ENCODE measurements at places on chromosomes 2 and 18.

GRCh38 chr2:231379266-231380215 is 16.0 kb upstream of the B3GNT7 start:
- no peak for DNase-seq

DNA sequence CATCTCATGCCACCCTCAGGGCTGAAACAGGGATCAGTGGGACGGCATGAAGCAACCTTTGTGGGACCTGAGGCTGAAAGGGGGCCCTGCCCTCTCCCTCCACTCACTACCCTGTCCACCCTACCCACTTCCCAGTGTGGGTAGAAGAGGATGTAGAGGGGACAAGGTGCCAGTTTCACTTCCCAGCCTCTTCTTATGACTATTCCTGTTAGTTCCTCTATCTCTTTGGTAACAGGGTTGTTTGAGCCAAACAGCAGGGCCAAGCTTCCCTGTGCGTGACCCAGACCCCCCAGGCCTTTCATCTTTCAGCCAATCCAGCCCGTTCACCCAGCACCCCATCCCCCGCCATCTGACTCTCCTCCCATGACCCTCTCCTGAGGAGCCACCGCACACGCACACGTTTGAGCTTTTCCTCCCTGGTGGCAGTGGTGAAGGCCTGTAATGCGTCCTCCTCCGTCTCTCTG is 82.3 kb downstream of the STPG4 start:
- no peak for DNase-seq

DNA sequence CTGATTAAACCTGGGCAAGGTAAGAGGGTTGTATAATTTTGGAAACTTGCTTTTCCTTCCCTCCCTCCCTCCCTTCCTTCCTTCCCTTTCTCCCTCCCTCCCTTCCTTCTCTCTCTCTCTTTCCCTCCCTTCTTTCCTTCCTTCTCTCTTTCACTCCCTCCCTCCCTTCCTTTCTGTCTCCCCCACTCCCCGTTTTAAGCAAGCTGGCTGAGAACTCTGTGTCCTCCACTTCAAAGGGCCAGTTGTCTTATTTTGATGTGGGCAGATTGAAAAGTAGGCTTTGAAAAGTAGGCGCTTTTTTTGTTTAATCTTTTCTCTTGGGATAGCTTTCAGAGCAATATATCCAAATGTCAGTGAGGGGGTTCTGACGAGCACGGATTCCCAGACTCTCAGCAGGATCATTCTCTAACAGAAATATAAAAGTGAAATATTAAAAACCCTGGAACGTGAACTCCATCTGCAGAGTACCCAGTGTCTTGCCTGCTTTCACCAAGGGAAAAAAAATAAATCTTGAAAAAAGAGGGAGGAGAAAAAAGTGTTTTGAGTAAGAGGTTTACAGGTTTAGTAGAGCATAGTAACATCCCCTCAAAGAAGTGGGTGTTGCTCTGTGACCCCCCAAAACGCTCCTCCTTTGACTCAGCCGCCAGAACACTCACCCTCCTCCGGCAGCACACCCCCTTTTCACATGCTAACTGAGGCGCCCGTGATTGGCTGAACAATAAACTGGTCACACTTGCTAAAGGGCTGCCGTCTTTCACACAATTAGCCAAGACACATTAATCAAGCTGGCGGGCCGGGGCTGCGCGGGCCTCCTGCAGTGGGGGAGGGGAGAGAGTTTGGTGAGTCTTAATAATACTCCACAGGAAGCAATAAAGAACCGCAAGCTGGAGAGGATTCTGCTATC is 52.2 kb downstream of the CDK15 start:
- DNase-seq, result peak; percentile 25

GRCh38 chr2:211875488-211875887 is 663.1 kb downstream of the ERBB4 start:
- DNase-seq, result no peak

- DNase-seq, result no peak
Measured at GRCh38 chr2:37843556-37843955, 81.5 kb upstream of the RMDN2 start.

- DNase-seq, result no peak
Measured at GRCh38 chr18:23487738-23488570, 15.4 kb upstream of the RMC1 start.

- DNase-seq, result no peak
Measured at GRCh38 chr18:25175558-25176517, 176.1 kb downstream of the ZNF521 start.

DNA sequence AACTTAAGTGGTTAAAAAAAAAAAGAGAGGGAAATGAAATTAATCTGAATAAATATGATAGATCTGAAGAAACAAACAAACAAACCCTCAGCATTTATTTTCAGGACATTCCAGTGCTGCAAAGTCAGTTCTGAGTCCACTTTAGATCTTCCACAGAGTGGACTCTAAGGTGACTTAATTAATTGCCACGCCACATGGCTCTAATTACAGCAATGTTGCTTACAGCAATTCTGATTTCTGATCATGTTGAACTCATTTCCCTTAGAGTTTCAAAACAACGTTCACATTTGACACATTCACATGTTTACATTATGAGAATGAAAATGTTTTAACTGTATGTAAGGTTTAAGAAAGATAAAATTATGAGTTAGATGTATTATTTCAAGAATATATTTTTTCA is 38.6 kb upstream of the RASGRP3 start:
- DNase-seq, result no peak

- DNase-seq, result no peak
Measured at GRCh38 chr18:32717126-32717525, 55.7 kb downstream of the KLHL14 start.

GRCh38 chr2:122652670-122653069 is 897.2 kb downstream of the TSN start:
- no peak for DNase-seq

DNA sequence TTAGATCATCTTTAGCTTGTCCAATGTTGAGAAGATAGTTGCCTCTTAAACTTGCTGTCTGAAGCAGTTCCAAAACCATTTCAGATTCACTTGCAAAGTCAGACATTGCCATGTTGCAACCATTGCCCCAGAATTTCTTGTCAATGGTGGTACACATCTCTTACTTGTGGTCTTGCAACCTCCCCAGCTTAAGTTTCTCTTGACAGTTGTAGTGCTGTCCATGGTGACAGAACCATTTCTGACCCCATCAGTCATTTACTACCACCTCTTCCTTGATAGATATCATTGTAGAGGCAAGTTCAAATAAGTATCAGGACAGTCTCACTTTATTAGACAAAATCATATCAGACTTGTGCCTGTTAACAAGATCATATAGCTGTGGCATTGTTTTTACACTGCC is 407.2 kb upstream of the HNRNPA3 start:
- no peak for DNase-seq

DNA sequence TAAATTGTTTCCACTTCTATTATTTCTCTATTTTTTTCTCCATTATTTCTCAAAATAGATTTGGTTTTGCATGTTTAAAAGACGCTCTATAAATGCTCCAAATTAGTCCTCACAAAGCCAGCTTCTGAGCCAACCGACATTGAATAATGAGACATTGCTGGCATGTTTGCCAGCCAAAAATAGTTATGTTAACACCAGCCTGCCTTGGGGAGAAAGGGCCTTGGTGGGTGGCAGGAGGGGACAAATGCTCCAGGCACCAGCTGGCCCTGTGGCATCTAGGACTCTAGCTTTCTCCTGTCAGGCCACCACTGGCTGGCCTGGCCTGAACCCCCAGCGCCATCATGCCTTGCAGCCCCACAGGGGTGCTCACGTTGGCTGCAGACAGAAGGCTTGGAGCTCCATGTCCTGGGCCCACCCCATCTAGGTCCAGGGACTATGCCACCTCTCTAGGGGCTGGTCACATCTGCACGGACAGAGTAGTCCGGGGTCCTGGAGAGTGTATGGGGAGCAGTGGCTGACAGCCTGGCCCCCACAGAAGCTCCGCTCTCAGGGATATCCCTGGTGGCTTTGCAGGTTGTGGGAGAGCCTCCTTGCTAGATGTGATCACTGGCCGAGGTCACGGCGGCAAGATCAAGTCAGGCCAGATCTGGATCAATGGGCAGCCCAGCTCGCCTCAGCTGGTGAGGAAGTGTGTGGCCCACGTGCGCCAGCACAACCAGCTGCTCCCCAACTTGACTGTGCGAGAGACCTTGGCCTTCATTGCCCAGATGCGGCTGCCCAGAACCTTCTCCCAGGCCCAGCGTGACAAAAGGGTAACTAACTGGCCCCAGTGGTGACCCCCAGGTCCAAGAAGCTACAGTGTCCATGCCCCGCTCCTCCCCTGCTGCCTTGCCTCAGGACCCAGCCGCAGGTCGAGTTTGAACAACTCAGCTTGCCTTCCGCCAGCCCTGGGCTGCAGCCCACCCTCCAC is 12.5 kb downstream of the ABCG8 start:
- DNase-seq, result no peak

DNA sequence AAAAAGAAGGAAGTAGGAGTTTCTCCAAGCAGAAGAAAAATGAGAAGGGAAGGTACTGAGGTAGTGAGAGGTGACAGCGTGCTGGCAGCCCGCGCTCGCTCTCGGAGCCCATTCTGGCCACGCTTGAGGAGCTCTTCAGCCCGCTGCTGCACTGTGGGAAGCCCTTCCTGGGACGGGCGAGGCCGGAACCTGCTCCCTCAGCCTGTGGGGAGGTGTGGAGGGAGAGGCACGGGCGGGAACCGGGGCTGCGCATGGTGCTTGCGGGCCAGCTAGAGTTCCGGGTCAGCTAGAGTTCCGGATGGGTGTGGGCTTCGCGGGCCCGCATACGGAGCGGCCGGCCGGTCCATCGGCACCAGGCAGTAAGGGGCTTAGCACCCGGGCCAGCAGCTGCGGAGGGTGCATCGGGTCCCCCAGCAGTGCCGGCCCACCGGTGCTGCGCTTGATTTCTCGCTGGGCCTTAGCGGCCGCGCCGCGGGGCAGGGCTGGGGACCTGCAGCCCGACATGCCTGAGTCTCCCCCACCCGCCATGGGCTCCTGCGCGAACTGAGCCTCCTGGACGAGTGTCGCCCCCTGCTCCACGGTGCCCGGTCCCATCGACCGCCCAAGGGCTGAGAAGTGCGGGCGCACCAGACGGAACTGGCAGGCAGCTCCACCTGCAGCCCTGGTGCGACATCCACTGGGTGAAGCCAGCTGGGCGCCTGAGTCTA is 11.1 kb upstream of the CYS1 start:
- no peak for DNase-seq

DNA sequence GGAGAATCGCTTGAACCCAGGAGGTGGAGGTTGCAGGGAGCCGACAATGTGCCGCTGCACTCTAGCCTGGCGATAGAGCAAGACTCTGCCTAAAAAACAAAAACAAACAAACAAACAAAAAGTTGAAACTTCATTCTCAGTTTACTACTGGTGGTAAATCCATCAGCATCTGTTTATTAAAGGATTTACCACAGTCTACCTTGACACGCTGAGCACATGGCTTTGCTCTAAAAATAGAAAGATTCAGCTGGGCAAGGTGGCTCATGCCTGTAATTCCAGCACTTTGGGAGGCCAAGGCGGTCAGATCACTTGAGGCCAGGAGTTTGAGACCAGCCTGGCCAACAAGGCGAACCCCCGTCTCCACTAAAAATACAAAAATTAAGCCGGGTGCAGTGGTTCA is 201.3 kb downstream of the TGIF1 start:
- no peak for DNase-seq

DNA sequence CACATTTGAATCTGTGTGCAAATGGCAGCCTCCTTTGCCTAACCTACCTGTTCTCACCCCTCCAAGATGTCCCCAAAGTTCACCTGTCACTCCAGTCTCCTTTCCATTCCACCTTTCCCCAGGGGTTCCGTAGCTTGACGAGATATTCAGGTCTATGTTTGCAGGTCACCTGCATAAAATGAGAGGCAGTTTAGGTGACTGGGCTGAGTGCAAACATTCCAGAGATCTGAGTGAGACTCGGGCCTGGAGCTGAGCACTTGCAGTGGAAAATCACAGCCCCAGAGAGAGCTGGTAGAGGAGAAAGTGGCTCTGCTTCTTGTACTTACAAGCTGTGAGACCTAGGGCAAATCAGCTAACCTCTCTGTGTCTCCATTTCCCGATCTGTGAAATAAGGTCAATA is 20.1 kb downstream of the CAPN14 start:
- no peak for DNase-seq

- DNase-seq, result no peak
Measured at GRCh38 chr2:38723173-38723572, 28.0 kb downstream of the SRSF7 start.

- DNase-seq, result no peak
Measured at GRCh38 chr2:204061241-204061640, 124.7 kb downstream of the ICOS start.

DNA sequence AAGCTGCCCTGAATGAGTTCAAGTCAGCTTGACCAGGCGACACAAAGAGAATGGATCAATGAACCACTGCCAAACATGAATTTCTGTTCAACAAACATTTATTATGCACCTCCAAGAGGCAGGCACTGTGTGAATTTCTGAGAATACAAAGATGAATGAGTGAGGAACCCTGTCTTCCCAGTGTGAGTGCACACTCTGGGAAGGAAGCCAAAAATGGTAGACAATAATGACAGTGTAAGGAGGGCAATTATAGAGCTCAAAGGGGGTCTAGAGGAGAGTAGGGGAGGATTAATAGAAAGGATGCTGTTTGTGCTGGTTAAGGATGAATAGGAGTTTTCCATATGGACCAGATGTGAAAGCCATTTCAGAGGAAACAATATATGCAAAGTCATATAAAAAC is 213.4 kb downstream of the DCC start:
- no peak for DNase-seq

GRCh38 chr2:190455358-190456095 is 47.4 kb downstream of the MFSD6 start:
- DNase-seq, result no peak

DNA sequence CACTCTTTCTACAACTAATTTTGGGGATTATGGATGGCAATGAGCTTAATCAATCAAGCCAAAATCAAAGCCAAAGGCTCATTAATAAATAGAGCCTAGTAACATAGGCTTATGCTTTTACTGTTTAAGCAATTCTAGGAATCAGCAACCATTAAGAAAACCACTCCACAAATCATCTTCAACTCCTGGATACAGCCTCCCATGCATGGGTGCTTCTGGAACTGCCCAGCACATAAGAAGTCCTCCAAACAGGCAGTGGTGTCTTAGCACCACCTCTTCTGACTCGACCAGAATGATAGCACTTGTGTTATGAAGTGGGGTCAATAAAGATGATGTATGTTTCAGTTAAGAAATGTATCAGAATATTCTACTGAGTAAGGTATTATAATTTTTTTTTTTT is 104.4 kb upstream of the SERPINE2 start:
- no peak for DNase-seq

Data from Jurkat, Clone E6-1 (cell line).